Tongue (tissue), 3 donors: ENCODE measurements at places on chromosomes 1 and 21. TPM values are rescaled to one million over a fixed set of nuclear protein-coding genes. Genes with fewer than 3 reads are reported as not detected.

GRCh38 chr1:91891969-91892368 is 6.0 kb upstream of the TGFBR3 start:
- DNase-seq: no peak

GRCh38 chr1:96833376-96833775 is 111.8 kb downstream of the PTBP2 start:
- no peak for DNase-seq

GRCh38 chr1:81044708-81045107 is 756.0 kb upstream of the ADGRL2 start:
- DNase-seq: no peak

DNA sequence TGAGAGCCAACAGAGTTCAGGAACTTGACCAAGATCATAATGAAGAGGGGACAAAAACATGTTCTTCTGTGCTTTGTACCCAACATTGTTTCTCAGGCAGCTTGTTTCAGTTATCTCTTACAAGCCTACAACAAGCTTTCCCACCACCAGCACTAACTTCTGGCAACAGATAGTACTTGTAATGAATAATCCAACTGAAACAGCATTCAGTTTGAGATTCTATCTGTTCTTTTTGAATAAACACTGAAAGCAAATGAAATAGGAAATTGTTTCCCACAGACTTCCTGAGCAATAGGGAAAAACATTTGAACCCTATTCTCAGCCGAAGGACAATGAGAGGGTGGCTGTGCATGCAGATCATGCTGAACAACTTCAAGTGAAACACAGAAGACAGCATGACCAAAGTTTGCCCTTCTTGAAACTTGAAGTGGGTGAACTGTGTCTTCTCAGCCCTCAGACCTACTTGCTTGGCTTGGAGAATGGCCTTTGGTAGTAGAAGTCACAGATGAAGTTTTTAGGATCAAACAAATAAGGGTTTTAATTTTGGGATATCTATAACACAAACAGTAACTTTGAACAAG is 11.2 kb upstream of the HOOK1 start:
- no peak for DNase-seq

DNA sequence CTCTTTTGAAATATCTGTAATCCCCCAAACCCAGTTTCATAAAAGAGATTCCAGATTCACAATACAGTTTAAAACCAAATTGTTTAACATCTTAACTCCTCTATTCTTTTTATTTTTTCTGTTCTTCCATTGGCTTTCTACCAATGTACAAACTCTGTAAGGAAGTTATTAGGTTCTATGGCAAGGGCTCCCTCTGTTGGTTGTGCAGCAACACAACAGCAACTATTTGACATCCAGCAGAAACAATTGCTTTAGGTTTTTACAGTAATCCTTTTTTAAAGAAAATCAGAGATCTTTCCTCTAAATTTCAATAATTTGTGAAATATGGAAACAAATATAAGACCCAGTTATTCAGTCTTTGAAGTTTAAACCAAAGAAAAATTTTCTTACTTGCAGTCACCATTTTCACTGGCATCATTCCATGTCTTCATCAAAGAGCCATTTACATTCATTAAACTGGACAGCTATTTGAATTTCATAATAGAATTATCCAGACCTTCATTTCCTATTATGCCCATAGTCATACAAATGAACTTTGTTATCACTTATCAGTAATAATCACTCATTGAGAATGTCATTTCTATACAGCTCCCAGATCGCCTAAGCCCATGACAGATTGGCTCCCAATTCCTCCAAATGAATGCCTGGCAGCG is 46.5 kb upstream of the RNF11 start:
- peak; percentile 85 for DNase-seq

GRCh38 chr1:204241050-204241449 is 27.3 kb upstream of the GOLT1A start:
- no peak for DNase-seq

DNA sequence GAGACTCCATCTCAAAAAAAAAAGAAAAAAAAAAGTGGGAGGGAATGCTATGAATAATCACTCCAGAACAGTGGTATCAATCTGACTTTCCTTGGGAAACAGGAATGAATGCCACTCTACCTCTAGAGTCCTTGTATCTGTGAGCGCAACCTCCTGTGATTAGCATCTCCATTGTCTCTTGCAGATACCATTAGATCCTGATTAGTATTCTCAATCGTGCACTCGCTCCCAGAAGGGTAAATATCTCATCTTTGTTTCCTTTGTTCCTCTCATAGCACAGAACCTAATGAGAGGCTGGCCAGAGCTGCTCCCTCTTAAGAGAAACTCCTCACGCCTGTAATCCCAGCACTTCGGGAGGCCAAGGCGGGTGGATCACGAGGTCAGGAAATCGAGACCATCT is 184.4 kb upstream of the KCNK2 start:
- DNase-seq: no peak

DNA sequence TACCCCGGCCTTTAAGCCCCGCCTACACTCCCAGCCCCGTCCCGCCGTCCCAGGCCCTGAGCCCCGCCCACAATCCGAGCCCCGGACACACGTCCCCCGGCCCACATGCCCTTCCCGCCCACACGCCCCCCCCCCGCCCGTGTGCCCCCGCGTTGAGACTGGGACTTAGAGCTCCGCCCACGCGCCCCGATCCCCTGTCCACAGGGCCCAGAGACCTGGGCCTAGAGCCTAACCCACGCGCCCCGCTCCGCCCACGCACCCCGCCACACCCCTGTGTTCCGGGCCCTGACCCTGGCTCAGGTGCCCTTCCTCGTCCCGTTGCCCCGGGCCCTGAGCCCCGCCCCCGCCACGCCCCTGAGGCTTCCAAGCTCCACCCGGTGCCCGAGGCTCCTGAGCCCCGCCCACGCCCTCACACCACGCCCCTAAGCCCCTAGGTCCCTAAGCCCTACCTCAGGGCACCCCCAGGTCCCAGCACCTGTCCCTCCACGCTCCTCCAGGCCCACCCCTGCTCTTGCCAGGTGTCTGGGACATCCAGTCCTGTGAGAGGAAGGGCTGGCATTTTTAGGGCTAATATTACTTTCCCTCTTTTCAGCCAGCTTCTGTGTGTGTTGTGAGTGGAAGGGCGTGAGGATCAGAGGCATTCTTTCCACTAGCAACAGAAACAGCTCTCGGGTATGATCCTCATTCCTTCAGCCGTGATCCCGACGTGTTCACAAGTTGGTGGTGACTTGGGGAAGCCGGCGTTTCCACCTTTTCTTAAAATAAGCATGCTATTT is 552 bp upstream of the GPR157 start:
- DNase-seq: peak; percentile 72

DNA sequence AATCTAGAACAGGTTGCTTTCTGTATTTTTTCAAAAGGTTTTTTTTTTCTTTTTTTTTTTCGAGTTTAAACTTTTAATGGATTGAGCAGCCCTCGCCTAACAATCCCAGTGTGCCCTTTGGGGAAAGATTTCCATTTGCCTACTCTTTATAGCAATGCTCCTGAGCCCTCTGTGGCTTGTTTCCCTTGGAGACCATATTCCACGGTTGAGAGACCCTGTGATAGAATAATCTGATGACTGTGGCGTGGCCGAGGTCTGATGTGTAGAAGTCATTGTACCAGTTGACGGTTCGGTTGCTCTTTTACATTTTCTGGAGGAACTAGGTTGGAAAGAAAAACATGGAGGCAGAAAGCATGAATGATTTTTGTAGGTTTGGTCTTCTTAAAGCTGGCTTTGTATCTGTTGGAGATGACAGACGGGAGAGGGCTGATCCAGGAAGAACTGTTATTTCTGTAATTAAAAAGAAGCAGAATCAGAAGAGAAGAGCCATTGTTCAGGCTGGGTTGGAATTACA is 305.7 kb upstream of the NRIP1 start:
- no peak for DNase-seq

- peak; percentile 83 for DNase-seq
Measured at GRCh38 chr1:177945943-177946650, 23.8 kb downstream of the SEC16B start.

DNA sequence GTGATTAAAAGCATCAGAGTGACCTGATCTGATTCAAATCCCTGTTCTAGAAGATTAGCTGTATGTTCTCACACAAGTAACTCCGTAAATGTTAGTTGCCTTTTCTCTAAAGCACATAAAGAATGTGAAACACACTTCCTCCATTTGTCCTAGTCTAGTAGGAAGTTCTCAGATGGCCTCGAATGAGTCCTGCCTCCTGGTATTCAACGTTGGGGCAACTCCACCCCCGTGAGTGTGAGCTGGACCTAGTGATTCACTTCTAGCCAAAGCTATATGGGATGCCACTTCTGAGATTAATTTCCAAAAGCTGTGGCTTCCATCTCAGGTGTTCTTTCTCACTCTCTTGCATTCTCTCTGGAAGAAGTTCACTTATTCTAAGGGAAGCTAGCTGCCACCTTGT is 267.6 kb downstream of the GPATCH2 start:
- DNase-seq: no peak

GRCh38 chr1:111323231-111323630 is 32.6 kb downstream of the CHIA start:
- DNase-seq: no peak

- peak; percentile 44 for DNase-seq
Measured at GRCh38 chr1:227273557-227273956, 44.7 kb downstream of the CDC42BPA start.

GRCh38 chr1:245750261-245750660 is 595.5 kb downstream of the KIF26B start:
- DNase-seq: no peak

- no peak for DNase-seq
Measured at GRCh38 chr1:228478912-228479711, 8.1 kb upstream of the RNF187 start.

DNA sequence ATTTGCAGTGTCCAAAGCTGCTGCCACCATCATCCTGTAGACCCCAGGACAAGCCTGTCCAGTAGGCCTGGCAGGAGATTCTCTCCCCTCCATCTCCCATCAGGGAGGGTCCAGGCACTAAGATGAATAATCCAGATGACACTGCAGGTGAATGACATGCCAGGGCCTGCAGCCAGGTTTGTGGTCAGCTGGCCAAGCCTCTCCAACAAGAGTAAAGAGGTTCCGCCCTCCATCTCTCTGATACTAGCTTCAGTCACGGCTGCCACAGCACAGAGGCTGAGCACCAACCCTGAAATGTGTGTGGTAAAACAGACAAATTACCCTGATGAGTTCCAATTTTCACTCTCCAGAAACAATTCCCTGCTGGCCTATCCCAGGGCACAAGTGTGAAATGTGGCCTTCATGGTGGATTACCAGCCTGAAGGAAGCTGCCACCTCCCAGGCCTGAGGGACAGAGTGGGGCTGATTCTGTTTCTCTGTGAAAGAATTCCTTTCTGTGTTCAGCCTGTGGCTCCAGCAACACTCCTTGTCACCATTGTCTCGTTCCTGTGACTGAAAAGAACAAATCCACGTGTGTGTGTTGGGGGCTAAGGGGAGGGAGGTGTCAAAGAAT is 19.9 kb upstream of the LHX4 start:
- peak; percentile 69 for DNase-seq

- DNase-seq: no peak
Measured at GRCh38 chr1:200090252-200091159, 63.0 kb downstream of the NR5A2 start.

DNA sequence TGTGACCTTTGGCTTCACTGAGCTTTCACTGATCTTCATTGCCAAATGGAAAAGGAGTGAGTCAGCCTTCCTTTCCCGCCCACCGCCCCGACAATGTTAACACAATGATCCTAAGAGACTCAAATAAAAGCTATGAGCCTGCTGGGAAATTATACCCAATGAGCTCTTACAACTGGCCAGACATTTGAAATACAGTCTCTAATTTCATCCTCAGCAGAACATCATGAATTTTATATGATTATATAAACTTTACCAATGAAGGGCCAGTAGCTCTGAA is 252.5 kb downstream of the SIPA1L2 start:
- peak; percentile 13 for DNase-seq

DNA sequence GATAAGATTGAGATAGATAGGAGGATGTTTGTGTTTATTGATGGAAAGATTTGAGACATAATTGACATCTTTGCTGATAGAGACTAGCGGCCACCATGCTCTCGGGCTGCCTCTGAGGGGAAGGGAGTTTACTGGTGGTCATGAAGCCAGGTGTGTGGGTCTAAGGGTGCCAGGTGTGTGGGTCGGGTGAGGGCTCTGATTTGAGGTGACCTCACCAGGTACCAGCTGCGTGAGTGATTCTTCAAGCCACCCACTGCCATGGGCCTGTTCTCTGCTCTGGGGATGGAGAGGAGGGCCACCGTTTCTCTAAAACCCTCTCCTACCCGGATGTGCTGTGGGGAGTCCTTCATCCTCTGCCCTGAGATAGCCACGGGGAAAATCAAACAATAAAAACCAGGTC is 3.2 kb downstream of the UBASH3A start:
- no peak for DNase-seq

DNA sequence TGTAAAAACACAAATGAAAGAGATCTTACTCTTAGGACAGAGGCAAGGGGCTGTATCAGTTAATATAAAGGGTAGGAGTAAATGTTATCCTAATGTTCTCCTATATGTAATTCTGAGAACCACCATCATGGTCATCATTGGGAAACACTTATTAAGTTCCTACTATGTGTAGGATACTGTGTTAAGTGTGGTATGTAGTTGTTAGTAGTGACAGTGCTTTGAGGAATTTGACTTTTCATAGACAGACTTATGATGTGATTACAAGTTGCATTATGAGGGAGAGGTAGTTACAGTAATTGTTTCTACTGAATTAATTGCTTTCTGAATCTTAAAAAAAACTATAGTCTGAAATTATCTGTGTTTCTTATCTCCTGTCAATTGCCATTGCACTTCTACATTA is 51.8 kb upstream of the PGD start:
- DNase-seq: no peak

DNA sequence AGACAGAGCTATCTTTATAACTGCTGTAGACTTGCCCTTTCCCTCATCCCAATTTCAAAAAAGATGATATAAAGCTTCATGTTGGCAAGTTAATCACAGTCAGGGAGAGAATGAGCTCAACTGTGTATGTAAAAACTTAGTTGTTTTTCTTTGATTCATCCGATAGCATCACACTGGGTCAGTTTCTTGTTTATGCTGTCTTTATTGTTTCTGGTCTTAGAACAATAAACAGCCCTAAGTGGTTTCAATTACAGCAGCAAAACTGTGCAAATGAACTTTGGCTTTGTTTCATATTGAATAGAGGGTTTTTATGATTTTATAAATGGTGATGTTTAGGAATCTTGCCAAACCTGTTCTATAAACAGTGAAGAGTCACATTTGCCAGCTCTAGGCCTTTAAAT is 423.8 kb upstream of the CXADR start:
- peak; percentile 62 for DNase-seq

- DNase-seq: no peak
Measured at GRCh38 chr1:180540697-180541594, 17.8 kb upstream of the OVAAL start.

ANGPTL1 gene
- 210 TPM for total RNA-seq

CCDC28B gene
- 30.3 TPM for total RNA-seq

LAPTM5 gene
- 7.6 TPM for total RNA-seq

FAM89A gene
- 2.1 TPM for total RNA-seq

ADAM15 gene
- total RNA-seq: 62.6 TPM
